ENCODE measurements at places on chromosomes 1 and 21.

GRCh38 chr1:65825741-65826140 is 33.0 kb downstream of the PDE4B start:
- no peak for DNase-seq

DNA sequence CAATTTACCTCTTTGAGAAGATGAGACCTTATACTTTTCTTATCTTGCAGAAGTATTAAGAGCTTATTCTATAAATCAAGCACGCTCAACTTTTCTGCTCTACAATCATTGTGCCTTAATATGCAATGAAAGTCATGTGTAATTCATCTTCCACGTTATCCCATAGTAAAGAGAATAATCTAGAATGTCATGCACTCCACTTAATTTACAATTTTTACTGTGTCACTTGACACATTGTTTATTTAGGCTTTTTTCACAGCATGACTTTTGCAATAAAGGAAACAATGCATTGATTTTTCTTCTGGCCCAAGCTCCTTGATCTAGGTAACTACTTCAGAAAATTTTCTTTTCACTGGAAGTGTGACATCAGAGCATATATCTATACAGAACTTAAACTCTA is 290.9 kb downstream of the HHIPL2 start:
- DNase-seq = no peak

- no peak for DNase-seq
Observed at GRCh38 chr1:68758666-68759209, 261.9 kb upstream of the DEPDC1 start.

DNA sequence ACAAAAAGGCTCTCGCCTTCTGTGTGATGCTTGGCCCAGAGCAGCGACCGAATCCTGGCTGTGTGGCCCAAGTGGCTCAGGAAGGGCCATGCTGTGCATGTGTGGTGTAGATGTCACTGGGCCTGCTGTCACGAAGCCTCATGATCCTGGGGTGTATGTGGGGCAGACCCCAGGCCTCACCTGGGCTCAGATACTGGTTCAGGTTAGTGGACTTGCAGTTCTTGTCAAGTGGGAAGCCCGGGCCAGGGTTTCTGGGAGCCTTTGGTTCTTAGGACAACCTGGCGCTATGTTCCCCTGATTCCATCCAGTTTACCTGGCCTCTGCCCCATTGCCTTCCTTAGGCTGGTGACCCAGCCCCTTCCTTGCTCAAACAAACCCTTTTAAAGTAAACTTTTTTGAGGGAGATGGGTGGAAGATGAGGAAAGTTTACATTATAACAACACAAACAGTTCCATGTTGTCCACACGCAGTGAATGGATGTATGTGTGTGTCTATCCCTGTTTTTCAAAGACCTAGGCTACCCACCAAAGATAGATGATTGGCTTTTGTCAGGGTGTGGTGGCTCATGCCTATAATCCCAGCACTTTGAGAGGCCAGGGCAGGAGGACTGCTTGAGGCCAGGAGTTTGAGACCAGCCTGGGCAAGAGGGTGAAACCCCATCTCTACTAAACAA is 84.3 kb downstream of the UCK2 start:
- no peak for DNase-seq

- no peak for DNase-seq
Observed at GRCh38 chr1:147316968-147317367, 74.5 kb downstream of the CHD1L start.

- DNase-seq = no peak
Observed at GRCh38 chr1:180912211-180912800, 391 bp upstream of the KIAA1614 start.

DNA sequence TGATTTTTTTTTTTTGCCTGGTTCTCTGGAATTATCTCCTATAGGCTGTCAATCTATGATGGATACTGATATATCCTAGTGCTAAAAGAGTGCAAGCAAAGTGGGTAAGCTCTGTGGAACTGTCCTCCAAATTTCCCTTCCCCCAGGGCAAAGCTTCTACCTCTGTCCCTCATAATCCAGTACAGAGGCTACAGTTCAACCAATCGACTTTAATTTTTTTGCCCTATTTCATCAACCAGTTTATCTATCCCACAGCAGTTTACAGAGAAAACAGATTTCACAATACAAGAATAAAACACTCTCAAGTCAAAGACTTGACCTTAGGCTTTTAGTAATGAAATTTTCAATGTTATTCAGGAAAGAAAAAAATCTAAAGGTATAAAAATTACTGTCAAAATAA is 13.9 kb downstream of the PUM1 start:
- no peak for DNase-seq

DNA sequence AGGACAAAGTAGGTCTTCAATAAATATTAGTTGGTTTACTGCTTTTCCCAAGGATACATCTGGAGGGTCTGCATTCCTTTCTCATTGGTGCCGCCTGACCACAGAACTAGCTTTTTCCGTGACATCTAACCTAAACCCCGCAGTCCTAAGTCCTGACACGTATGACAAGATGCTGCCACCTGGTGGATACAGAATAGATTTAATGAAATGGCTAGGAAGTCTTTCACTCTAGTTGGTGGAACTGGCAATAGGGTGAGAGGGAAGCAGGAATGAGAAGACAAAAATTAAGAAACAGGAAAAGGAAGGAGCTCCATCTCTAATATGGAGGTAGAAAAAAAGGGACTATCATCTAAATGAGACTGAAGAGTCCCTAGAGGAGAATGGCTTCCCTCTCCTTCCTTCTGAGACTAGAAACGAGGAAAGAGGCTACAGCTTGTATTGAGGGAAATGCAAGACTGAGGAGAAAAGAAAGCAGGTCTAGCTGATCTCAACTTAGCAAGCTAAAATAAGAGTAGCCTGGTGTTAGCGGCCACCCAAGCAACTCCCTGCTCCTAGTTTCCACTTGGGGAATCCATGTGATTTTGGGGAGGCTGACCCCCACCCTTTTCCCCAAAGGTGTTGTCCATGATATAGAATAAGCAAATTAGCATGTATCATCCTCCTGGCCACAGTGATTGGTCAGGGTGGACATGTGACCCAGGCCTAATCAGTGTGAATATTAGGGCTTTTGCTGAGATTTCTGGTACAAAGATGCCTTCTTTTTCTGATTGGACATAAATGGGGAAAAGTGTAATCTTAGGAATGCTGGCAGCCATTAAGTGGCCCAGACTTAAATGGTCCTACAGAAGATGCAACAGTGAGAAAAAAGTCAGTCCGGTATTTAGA is 5.9 kb downstream of the RFX5 start:
- DNase-seq = no peak

DNA sequence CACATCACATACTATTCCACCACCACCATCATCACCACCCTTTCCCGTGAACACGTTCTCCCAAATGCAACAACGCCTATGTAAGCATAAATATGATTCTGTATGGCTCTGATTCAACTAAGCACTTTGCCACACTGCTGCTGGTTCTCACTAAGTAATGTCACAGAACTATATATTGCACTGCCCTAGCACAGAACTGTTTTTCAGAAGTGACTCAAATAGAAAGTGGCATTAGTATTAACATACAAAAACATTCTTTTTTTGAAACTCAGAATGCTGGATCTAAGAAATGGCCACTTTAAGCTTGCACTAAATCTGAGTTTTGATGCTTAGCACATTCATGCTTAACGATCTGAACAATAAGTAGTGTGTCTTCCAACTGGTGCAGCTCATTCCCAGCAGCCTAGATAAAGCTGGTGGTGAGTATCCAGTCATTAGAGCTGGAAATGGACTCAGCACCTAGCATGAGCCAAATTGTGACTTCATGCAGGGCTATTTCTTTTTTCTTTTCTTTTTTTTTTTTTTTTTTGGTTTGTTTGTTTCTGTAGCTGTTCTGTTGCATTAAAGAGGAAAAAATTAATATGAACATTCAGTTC is 46.2 kb upstream of the ZC3H11B start:
- DNase-seq = no peak

All from activated T-helper 1 cell treated with anti-CD3 and anti-CD28 coated beads, Interleukin-2, amount 50 U/mL, for 16 hours (primary cell).